ENCODE measurements at places on chromosomes 12 and 14. TPM values are rescaled to one million over a fixed set of nuclear protein-coding genes. Genes with fewer than 3 reads are reported as not detected.

- peak; percentile 18 for DNase-seq
Observed at GRCh38 chr12:108425238-108425795, 86.2 kb upstream of the CMKLR1 start.

DNA sequence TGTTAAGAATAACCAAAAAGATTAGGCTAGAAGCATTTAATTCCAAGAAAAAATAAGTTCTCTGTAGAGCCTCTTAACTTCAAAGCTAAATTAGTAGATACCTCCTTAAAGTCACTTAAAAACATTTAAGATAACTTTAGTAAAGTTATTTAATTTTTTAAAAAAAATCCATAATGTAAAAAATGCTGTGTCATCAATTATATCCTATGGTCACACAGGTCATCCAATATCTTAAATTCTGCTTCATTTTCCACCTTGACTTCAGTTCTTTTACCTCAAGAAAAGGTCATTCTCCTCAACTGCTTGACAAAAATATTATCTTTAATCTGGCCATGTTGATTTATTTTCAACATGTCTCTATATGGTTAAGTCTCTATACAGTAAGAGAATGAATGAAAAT, 274.3 kb downstream of the PRKD1 start:
- DNase-seq: no peak

Gene TOMM20L
- not detected for total RNA-seq

Gene DAO
- total RNA-seq: not detected

- DNase-seq: peak; percentile 26
Observed at GRCh38 chr12:123571343-123571813, 13.0 kb upstream of the TMED2 start.

DNA sequence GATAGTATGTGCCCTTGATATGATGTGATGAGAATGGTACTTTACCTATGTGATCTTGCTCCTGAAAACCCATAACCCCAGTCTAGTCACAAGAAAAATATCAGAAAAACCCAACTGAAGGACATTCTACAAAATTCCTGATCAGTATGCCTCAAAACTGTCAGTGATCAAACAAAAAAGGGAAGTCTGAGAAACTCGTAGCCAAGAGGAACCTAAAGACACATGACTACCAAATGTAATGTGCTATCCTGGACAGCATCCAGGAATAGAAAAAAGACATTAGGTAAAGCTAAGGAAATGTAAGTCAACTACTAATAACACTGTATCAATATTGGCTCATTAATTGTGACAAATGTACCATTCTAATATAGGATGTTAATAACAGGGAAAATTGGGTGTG, 4.1 kb upstream of the WIF1 start:
- DNase-seq: no peak

- DNase-seq: no peak
Observed at GRCh38 chr14:96191353-96191752, 13.3 kb upstream of the BDKRB2 start.

DNA sequence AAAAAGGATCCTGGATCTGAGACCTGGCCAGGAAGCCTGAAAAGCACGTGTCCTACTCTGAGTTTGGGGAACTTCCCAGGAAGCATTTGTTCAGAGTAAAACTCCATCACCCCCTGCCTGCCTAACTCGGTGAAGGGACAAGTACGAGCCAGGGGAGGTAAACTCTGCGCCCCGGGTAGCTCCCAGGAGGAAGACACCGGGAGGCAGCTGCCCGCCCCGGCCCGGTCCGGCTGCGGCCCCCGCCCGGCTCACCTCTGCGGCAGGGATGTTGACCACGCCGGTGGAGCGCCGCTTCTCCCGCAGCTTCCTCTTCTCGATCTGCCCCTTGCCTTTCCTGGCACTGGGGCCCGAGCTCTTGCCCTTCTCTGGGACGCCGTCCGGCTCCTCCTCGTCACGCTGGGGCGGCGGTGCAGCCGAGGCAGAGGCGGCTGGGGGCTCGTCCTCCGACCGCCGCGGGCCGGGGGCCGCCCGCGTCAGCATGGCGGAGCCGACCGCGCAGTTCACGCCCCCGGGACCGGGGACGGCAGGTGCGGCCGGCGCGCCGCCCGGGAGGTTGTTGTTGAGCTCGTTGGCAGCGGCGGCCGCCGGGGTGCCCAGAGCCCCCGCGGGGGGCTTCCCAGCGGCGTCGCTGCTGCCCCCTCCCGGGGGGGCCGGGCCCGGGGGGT, 1.2 kb downstream of the PAWR start:
- peak; percentile 60 for DNase-seq

DNA sequence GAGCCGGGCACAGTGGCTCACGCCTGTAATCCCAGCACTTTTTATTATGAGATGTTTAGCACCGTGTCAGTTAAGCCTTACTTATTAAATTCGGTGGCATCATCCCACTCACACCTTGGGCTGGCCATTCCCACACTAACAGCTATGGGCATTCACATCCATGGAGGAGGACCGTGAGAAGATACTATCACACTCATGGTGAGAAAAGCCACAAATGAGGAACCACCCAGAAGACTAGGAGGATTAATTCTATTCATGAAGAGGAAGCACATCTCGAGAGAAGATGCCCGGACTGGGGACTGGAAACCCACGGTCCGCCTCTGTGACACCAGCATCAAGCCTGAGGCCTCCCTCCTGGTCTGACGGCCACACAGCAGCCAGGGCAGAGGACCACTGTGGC, 4.9 kb downstream of the CDC42BPB start:
- no peak for DNase-seq

DNA sequence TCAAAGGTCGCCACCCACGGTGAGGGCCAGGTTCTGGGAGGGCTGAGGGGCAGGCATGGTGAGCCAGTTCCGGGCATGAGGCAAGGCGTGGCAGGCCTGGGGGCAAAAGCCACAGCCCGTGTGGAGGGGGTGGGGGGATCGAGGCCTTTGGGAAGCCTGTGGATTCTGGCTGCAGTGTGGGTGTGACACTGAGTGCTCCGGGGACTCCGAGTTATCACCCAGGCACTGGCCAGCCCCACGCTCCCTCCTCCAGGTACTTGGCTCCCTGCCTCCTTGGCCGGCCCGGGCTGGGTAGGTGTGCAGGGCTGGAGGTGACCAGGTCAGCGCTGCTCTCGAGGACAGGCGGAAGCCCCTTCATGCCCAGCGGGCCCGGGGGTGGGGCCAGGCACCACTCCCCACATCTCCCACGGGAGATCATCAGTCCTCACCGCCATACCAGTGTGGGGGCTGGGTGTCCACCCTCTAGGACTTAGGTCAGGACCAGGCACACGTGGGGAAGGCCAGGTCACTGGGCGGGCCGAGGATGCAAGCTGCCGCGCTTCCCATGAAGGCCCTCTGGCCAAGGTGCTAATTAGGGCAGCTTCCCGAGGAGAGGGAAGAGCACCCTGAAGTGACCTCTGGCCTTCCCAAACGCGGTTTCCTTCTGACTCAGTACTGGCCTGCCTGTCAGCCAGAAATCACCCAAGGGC, 34.1 kb upstream of the TDRD9 start:
- no peak for DNase-seq

DNA sequence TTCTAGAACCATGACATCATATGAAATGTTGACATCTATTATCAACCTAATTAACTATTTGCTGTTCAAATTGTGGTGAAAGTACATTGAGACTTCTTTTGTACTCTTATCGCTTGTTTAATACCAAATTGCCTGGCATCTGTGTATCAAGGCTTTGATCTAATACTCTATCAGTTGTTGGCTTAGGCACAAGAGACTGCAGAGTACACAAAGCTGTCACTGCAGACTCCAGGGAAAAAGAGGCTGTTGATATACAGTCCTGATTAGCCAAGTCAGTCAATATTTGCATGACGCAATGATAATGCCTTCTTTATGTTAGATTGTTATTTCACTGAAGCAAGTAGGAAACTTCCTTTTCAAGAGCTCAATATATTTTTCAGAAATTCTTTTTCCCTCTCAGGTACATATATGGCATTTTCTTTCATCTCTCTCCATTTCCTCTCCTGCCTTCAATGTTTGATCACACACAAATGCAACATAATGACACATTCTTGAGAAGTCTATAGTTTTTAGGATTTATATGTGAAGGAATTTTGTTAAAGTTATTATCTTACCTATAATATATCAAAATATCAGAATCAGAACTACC, 32.3 kb upstream of the PTCSC3 start:
- DNase-seq: no peak

Gene EML5
- 2.1 TPM for total RNA-seq

- DNase-seq: peak; percentile 33
Observed at GRCh38 chr12:57460468-57460784, 841 bp downstream of the GLI1 start.

DNA sequence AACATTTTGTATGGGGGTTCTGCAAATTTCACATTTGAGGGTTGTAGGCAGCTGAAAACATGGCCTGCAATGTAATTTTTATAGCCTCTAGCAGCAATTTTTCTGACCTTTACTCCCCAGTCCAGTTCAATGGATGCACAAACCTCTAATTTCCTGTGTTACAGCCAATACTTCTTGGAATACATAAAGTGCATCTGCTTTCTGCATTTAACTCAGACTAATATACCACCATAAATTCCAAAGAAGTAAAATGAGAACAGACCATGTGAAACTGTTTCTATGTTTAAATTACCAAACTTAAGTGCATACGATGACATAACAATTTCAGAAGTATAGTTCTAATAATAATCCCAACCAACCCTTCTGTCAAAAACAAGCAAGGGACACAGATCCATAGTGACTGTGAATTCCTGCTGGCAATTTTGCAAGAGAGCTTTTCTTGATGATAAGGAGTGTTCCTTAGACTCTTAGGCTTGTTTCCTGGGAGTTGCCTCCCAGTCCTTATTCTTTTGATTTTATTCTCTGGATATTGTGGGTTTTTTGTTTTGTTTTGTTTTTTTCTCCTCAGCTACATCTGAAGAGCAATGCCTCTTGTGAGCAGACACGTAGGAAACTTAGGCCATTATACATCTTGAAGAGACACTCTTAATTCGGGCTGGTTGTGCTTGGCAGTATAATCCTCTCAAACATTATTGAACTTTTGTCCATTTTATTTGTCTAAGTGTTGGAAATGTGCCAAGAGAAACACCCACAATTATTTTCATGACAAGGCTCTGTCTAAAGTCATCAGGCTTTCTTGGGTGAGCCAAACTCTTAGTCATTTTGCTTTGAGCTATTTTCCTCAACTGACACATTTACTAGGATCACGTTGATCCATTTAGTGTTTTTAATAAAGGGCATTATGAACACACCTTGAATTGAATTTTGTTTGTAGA, 51.3 kb upstream of the RERGL start:
- no peak for DNase-seq

Gene SLC39A2
- total RNA-seq: not detected

DNA sequence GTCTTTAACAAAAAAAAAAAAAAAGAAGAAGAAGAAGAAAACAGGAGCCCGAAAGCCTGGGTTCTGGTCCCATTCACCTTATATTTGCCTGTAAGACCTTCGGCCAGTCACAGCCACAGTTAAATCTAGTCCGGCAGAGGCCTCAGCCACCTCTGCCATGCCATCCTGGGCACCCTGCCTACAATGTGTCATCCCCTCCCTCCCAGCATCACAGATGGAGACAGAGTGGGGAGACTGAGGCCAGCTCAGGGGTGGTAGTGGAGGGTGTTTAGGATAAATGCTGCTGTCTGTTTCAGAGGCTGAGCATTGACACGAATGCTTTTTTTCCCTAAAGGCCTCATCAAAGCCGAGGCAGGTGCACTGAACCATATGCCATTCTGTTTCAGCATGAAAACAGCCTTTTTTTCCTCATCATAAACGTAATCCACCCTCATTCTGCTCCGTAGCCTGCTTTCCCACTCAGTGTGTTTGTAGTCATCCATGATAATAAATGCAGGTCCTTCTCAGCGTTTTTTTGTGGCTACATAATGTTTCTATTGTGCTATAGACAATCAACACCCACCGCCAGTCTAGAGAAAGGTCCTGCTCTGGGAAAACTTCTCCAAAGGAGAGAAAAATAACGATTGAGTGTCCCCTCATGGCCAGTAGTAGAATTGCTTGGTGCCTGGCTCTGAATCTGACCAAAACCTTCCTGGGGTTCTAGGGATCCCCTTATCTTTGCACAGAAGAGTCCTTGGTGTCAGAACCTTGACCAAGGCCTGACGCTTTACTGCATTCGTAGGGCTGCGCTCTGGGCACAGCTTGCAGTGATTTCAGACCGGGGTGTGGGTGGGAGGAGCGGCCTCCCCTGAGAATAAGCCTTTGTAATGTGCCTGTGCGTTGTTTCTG, 41.1 kb upstream of the TSPAN9 start:
- no peak for DNase-seq

GRCh38 chr12:2653461-2653965, 141.3 kb upstream of the FKBP4 start:
- no peak for DNase-seq

- no peak for DNase-seq
Observed at GRCh38 chr12:100554608-100555077, 18.8 kb upstream of the GAS2L3 start.

Gene KCNJ8
- total RNA-seq: 0.66 TPM

- DNase-seq: no peak
Observed at GRCh38 chr12:87363497-87364084, 665.6 kb downstream of the C12orf50 start.

DNA sequence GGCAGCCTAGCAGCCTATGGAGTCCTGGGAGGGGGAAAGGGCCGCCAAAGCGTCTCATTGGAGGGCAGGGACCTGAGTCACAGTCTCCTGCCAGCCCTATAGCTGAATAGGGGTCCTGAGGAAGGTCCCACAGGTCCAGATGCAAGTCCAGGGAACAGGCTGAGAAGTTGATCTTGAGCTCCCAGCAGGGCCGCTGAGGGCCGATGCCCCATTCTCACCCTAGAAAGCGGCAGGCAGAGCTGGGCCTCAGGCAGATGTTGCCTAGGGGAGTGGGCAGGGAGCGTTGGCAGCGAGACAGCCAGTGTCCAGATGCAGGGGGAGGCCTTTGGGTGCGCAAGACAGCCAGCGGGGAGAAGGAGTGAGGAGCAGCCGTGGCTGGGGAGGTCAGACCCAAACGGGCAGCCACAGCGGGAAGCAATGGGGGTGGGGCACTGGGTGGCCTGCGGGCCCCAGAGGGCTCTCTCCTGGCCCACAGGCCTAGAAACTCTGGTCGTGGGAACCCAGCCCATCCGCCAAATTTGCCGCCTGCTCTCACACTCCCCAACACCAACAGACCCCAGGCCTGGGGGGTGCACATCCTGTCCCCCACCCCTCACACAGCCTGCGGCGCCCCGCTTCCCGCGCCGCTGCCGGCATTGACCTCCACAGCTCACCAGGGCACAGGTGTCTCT, 1.1 kb downstream of the HDAC7 start:
- no peak for DNase-seq

Gene STXBP6
- 0.49 TPM for total RNA-seq

DNA sequence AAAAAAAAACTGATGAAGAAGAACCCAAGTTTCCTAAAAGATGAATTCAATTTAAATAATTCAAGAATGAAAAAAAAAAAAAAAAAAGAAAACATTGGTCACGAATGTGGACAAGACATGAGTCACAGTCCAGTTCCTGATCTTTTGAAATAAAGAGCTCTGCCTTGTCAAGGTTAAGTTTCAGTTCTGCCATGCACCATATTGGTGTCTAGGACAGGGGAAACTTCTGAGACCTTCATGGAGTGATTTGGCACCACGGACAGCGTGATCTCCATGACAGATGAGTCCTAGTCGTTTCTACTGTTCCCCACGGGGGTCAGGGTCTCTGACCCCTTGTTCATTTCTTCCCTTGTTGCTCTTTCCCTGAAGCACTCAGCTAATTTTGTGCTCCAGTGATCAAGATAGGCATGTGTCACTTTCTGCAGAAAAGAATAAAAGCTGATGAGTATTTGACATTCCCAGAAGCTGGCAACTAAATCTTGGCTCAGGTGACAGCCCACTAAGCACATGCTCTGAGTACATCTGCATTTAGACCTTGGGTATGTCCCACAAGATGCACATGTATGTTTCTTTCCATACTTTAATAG, 1159.7 kb downstream of the BCL11B start:
- DNase-seq: no peak

Gene PPHLN1
- total RNA-seq: 64.4 TPM

Gene KLRC4
- not detected for total RNA-seq

GRCh38 chr14:96054661-96055060, 15.5 kb downstream of the C14orf132 start:
- DNase-seq: no peak
